ENCODE measurements at places on chromosomes 11 and 22. TPM values are rescaled to one million over a fixed set of nuclear protein-coding genes. Genes with fewer than 3 reads are reported as not detected.

GRCh38 chr11:2269601-2270321, 627 bp downstream of the ASCL2 start:
- DNase-seq = peak; percentile 82

GRCh38 chr11:64173616-64174355, 7.9 kb upstream of the MACROD1 start:
- no peak for DNase-seq

DNA sequence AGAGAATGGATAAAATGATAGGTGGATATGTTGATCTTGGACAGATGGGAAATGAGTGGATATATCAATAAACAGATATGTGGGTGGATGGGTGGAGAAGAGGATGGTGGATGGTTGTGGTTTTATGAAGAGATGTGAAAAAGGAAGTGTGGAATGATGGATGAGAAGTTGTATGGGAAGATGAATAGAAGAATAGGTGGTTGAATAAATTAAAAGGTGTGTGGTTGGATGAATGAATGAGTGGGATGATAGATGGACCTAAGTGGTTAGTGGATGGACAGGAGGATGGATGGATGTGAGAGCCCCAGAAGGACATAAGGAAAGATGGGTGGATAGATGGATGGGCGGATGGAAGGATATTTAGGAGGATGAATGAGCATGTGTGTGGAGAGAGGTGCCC, 913 bp upstream of the CD44 start:
- no peak for DNase-seq

GRCh38 chr11:45259592-45259991, 26.5 kb downstream of the SYT13 start:
- no peak for DNase-seq

DNA sequence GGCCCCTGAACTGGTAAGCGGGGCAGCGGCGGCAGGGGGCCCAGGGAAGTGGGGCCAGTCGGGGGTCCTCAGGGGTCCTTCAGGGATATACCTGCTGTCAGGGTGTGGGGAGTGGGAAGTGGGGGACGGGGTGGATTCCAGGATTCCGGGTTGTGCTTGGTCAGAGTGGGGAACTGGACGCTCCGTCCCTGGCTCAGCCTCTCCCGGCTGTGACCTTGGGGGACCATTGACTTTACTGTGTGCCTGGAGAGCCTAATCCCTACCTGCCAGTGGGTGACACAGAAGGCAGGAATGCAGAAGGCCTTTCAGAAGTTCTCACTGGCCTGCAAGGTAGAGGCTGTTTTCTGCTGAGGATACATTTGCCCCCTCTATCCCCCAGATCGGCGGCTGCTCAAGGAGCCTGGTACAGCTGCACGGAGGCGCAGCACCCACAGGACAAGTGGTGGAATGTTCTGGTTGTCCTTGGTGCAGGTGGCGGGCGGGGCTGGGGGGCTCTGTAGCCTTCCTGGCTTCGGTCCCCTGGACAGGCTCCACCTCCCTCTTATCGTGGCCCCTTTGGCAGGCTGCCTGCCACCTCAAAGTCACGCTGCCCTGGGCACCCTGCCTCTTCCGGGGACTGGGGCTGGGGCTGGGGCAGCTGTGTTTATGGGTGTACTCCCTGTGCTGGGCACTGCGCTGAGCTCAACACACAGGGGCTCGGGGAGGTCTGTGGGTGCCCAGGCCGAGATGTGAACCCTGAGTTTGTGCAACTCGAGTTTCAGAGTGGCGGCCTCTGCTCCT, 18.4 kb downstream of the KCNQ1 start:
- DNase-seq = no peak

- DNase-seq = no peak
Observed at GRCh38 chr22:30246814-30247376, 336 bp upstream of the LIF start.

- DNase-seq = no peak
Observed at GRCh38 chr11:35014346-35014745, 97.9 kb downstream of the PDHX start.

GRCh38 chr22:30305519-30305905, 16.2 kb upstream of the CASTOR1 start:
- DNase-seq = no peak

- DNase-seq = no peak
Observed at GRCh38 chr22:46069521-46070214, 80.7 kb upstream of the PPARA start.

OR56A5 gene
- total RNA-seq = not detected

ATXN10 gene
- total RNA-seq = 117 TPM
